Stimulated activated CD4-positive, alpha-beta T cell treated with anti-CD3 and anti-CD28 coated beads, Interleukin-12 subunit alpha, Interleukin-12 subunit beta, amount 100 ng/mL, for 24 hours (primary cell): ENCODE measurements at places on chromosomes 6 and 20.

GRCh38 chr6:113396730-113397129 lies 460.4 kb upstream of the MARCKS start:
- no peak for DNase-seq

DNA sequence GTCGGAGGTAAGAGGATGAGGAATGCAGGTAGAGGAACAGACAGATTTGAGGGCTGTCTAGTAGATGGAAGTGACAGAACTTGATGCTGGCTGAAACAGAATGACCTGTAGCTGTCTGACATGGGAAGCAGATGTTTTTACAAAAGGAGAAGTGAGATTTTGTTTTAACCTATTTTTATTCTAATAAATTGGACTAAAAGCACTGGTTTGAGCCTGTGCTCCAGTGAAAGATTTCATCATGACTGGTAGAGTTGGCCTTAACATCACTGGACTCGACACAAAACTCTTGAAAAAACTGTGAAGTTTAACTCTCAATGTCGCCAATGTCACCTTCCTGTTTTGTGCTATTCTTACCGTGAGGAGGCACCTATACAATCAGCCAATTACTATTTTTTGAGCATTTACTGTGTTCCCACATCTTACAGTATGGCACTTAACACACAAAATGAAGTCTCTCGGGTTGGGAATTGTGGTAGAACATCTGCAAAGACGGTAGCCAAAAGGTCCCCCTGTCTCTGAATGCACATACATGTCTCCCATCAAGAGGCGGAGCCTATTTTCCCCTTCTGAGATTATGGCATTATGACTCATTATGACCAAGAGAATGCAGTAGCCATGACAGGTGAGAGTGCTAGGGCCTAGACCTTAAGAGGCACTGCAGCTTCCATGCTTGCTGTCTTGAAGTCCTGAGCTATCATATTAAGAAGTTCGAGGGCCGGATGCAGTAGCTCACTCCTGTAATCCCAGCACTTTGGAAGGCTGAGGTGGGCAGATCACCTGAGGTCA lies 93.2 kb downstream of the FOXF2 start:
- DNase-seq = no peak

DNA sequence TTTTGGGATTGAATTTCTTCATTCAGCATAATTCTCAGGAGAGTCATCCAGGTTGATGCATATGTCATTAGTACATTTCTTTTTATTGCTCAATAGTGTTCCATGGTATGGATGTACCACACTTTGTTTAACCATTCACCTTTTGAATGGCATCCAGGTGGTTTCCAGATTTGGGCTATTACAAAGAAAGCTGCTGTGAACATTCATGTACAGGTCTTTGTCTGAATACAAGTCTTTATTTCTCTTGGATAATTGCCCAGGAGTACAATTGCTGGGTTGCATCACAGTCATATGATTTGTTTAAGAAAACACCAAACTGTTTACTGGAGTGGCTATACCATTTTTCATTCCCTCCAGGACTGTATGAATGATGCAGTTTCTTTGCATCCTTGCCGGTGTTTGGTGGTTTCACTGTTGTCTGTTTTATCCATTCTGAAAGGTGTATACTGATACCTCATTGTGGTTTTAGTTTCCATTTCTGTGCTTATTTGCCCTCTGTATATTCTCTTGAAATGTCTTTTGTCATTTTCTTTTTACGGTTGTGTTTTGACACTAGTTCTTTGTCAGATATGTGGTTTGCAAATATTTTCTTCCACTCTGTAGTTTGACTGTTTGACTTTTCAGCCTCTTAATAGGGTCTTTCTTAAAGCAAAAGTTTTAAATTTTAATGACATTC lies 8.8 kb downstream of the CDKAL1 start:
- DNase-seq = no peak

- no peak for DNase-seq
Observed at GRCh38 chr6:110075406-110075805, 97.3 kb downstream of the GPR6 start.

GRCh38 chr6:147000545-147001488 lies 203.4 kb upstream of the STXBP5 start:
- DNase-seq = no peak

- DNase-seq = no peak
Observed at GRCh38 chr20:58102261-58102660, 126.2 kb downstream of the ANKRD60 start.

DNA sequence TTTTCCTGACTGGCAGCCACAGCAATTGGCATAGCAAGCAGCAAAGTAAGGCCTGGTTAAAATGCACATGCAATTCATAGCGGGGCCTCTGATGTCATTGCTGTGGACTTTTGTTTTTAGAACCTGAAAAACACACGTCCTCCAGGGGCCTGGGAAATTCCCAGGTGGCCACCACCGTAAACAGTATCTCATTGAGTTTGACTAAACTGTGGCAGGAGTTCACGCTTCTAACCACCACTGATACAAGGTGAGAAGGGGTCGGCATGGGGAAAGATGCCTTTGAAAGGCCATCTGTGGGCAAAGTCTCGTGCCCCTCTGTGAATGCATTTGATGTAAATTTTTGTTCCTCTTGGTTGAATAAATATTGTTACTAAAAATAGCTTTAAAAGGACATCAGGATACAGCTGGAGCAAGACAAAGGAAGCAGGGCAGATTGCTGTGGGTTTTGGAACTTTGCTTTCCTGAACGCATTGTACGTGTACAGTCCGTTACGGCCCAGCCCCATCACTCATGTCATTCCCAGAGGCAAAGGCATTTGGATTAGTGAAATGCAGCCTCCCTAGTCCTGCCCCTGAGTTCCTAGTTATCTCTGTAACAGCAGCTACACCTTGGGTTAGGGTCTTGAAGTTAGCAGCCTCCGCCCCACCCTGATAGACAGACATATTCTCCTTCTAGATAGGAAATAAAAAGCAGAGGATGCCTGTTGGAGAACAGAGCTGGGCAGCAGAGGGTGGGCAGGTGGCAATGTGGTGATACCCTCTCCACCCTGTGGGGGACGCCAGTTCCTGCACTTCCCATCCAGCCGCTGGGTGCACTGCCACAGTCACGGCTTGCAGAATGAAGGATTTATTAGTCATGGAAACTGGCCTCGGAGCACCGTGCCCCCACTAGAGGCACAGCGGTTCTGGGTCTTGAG lies 80.3 kb downstream of the ZDHHC14 start:
- peak; percentile 6 for DNase-seq

DNA sequence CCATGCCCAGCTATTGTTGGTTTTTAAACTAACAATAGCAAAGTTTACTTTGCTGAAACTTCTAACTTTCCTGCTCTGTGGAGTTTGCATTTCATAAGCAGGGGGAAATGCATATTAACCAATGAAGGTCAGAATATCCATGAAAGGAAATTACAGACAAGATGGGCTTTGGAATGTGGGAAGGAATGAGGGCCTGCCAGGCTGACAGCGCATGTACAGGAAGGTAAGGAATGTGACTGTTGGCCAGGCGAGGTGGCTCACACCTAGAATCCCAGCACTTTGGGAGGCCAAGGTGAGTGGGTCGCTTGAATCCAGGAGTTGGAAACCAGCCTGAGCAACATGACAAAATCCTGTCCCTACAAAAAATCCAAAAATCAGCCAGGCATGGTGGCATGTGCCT lies 49.6 kb downstream of the CDK5RAP1 start:
- no peak for DNase-seq

DNA sequence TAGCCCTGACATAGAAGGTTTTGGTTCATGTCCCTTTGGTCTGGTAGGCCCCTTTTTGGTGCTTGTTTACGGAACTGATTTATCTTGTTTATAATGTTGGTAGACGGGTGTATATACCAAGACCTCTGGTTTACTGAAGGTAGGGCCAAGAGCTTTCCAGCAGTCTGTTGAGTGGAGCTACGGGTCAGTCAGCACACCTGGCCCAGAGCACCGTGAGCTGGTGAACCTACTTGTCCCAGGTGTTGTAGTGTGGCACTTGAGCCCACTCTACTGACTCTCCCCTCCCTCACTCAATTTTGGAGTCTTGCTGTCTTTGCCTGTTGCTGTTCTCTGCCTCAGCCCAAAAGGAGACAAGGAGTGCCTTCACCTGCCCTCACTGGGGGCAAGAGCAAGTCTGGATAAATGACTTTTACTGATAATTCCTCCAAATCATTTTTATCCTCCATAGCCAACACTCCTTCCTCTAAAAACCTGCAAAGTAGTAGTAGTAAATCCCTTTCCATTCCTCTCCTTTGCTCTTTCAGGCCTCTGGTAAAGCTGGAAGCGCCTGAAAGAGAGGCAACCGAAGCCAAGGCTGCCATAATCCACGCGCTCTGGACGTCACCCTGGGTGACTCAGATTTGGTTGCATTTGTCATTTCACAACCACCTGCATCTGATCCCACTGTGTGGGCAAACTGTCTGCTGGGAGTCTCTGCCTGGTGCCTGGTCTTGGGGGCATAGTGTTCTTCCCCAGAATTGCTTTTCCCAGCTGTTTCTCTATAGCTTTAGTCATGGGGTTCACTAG lies 22.2 kb downstream of the RREB1 start:
- DNase-seq = no peak

DNA sequence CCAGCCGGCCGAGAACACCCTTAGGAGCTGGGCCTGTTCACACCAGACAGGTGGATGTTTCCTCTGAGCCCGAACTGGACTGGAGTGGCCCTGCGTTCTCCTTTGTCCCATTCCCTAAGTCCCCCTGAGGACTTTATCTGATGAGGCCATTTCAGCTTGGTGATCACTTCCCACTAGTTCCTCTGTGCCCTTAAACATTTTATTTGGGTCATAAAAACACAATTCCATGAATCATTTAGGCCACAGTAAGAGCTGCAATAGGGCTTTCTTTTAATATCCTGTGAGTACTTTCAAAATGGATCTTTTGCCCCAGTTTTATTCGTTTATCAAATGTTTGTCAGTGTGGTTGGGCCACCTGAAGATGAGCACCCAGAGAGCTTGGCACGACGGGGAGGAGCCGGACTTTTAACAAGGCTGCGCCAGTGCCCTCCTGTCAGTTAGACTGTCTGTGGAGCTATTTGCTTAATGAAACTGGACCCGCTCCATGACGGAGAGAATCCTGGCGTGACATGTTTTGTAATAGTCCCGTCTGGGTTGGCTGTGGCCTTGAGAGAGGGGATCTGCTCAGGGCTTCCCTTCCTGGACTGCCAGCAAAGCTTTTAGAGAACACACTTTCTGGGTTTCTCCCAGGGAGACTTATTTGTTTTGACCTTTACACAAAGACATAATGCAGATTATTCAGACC lies 53.5 kb downstream of the ZDHHC14 start:
- no peak for DNase-seq

DNA sequence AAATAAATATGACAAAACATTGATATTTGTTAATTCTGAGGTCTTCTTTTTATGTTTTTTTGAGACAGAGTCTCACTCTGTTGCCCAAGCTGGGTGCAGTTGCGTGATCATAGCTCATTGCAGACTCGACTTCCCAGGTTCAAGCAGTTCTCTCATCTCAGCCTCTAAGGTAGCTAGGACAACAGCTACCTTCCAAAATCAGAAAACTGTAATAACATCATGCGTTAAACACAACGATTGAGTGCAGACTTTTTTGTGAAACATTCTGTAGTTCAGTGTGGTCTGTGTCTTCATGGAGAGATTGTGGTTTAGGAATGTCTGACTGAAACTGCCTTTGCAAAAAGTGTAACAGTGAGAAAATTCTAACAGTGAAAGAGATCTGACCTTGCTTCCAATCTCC lies 16.1 kb upstream of the DOK5 start:
- DNase-seq = no peak
